Inflammatory macrophage treated with lipopolysaccharide for 4 hours (primary cell): ENCODE measurements at places on chromosomes 3 and 15.

DNA sequence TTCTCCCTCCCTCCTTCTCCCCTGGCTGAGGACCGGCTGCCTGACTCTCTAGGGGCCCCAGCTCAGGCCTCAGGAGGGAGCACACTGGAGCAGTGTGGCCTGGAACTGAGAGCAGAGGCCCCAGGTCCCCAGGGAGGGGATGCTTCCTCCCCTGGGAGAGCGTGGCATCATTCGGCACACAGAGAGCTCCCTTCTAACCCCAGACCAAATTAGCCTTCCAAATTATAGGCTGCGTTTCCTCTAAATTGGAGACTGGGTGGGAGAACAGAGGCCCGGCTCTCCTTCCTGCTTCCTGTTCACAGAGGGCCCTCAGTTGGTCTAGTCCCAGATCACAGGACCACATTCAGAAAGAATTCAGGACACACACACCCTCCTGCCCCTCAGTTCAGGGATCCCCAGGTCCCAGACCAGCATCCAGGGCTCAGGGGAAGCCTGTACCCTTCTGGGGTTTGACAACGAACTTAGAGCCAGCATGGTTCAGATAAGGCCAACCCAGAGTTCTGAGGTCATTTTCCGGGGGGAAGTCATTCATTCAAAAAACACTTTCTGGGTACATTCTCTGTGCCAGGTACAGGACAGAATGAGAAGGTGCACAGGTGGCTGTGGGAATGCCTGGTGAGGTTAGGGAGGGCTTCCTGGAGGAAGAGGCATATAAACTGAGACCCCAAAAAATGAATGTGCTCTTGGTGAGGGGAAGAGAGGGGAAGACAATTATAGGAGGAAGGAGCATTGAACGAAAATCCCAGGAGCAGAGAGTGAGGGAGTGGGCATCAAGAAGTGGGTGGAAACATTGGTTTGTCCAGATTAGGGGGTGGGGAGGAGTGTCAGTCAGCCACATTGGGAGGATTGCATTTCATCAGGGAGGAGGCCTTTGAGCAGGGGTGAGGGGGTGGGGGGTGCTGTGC, 28.4 kb upstream of the RPL29 start:
- no peak for DNase-seq

GRCh38 chr3:160747422-160747821, 8.6 kb upstream of the PPM1L start:
- no peak for DNase-seq

DNA sequence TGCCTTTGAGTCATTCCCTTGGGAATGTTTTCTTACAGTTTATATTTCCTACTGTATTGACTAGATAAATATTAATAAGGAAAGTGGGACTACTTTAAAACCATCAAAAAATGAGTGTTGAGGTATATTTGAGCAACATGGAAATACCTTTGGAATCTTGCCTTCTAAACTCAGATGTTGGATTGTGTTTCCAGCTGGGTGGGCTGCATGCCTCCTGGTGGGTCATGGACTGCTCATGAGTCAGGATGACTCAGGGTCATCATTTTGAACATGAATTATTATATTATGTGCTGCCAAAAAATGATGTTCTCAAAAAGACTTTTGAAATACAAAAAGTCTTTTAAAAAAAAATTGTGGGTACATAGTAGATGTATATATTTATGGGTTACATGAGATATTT, 41.1 kb upstream of the APH1B start:
- no peak for DNase-seq

GRCh38 chr3:70501561-70501960, 189.1 kb upstream of the MDFIC2 start:
- DNase-seq = no peak

DNA sequence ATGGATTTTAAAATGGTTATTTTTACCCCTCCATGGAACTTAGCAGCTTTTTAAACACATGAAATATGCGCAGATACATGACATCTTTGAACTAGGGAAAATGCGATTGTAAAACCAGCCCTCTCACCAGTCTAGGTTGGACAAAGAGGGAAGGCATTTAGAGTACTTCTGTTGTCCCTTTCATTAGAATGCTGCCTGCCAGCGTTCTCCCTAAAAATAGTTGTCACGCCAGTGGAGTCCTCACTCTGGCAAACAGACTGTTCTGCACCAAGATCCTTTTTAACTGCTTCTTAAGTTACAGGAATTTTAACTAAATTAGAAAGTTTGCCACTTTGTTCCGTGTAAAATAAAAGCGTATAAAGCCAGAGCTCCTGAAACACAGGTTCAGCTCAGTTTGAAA, 295.3 kb downstream of the VPS13C start:
- DNase-seq = no peak

DNA sequence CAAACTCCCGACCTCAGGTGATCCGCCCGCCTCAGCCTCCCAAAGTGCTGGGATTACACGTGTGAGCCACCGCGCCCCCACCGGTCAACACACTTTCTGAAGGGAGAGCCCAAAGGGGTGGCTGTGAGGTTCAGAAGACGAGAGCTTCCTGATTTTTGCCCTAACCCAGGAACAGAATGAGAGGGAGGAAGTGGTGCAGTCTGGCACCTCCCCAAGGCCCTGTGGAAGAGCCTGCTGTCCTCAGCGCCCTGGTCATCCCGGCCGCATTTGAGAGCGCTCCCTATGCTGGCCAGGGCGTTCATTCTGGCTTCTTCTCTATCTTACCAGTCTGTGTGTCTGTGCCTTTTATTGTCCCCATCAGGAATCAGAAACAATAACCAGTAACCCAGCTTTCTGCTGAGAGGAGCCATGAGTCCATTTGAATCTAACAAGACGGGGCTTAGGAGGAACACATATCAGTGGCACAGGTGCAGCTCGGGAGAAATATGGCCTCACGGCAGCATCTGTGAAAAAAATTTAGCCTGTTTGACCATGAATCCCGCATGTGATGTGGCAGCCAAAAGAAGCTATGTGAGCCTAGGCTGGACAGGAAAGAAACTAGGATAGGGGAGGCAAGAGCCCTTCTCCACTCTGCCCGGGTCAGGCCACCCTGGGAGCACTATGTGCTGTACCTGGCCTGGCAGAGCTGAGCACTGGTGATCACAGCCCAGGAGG, 12.9 kb downstream of the BDH1 start:
- DNase-seq = peak; percentile 57

DNA sequence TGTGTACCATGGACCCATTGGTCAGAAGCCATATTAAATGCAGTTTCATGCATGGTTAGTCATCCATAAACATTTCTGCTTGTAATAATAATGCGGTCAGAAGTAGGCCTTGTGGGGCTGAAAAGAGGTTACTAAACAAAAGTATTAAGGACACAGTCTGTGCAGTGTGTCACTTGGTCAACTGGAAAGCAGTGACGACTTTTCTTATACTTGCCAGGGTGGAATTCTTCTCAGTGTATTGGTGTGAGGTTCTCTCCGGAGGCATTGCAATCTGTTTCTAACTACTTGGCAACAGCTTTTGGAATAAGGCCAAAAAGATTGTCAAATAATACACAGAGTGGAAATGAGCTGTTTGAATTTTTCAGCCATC, 46.8 kb downstream of the CHL1 start:
- DNase-seq = no peak

DNA sequence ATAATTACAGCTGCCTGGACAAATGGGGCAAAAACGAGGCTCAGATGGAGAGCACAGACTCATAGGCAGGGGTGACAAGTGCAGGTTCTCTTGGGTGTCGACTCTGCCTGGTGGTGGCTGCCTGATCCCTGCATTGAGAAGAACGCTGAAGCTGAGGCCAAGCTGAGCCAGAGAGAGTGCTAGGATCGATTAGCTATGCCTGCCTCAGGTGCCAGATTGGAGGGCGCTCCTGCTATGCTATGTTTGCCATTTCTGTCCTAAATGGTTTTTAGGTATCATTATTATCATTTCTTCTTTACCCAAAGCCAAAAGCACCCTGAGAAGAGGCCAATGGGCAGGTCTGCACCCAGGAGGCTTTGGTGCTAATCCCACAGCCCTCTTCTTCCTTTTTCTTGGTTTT, 53.9 kb upstream of the SLC6A11 start:
- DNase-seq = no peak

- DNase-seq = no peak
Measured at GRCh38 chr3:185335799-185336198, 27.1 kb upstream of the MAP3K13 start.

DNA sequence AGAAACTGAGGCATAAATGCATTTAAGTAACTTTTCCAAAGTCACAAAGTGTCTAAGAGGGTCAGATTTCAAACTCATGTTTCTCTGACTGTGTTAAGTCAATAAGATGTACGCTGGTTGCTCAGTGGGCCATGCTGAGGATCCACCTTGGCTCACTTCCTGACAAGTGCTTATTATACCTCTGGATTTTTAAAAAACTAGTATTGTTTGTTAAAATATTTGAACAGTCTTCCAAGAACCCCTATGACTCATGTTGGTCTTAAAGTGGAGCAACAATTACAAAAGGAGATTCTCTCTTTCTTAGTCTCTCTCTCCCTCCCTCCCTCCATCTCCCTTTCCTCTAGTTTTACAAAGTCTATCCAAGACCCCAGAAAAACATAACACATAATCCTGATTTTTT, 1050.2 kb downstream of the AGBL1 start:
- DNase-seq = no peak

DNA sequence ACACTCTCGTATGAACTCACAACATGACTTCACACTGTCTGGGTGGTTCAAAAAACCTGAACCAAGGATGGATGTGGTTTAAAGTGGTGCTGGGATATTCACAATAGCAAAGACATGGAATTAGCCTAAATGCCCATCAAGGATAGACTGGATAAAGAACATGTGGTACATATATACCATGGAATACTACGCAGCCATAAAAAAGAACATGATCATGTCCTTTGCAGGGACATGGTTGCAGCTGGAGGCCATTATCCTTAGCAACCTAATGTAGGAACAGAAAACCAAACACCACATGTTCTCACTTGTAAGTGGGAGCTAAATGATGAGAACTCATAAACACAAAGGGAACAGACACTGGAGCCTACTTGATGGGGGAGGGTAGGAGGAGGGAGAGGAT, 3.3 kb upstream of the PRSS50 start:
- DNase-seq = no peak

- no peak for DNase-seq
Measured at GRCh38 chr3:14844386-14845170, 25.8 kb downstream of the FGD5 start.

DNA sequence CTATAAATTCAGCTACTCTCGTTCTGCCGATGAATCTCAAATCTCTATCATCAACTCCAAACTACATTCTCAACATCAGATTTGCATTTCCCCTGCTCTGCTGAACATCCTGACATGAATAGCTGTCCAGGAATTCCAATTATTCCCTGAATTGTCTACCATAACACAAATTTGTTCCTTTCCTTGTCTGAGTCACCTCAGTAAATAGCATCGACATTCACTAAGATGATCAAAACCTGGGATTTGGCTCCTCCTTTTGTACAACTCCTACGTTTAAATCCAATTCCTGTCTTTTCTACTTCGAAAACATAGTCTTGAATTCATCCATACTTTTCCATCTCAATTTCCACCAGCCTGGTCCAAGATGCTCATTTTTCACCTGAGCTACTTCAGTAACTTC, 107.0 kb downstream of the GREM1 start:
- DNase-seq = no peak

GRCh38 chr3:177111541-177111949, 85.7 kb downstream of the TBL1XR1 start:
- DNase-seq = no peak

GRCh38 chr15:42059661-42060476, 34.5 kb downstream of the PLA2G4D start:
- DNase-seq = peak; percentile 29

GRCh38 chr15:31403096-31403495, 76.5 kb downstream of the KLF13 start:
- no peak for DNase-seq

- DNase-seq = no peak
Measured at GRCh38 chr3:185711255-185711870, 113.5 kb downstream of the IGF2BP2 start.

- peak; percentile 93 for DNase-seq
Measured at GRCh38 chr15:44726568-44727484, 9.5 kb upstream of the TRIM69 start.

GRCh38 chr15:33913459-33913858, 54.8 kb upstream of the CHRM5 start:
- no peak for DNase-seq

GRCh38 chr3:112470788-112471187, 28.5 kb downstream of the BTLA start:
- DNase-seq = no peak

GRCh38 chr15:41583795-41584194, 24.8 kb downstream of the TYRO3 start:
- no peak for DNase-seq

- peak; percentile 11 for DNase-seq
Measured at GRCh38 chr3:189839576-189839975, 208.4 kb downstream of the TP63 start.

GRCh38 chr15:78149805-78150751, 916 bp downstream of the IDH3A start:
- no peak for DNase-seq

DNA sequence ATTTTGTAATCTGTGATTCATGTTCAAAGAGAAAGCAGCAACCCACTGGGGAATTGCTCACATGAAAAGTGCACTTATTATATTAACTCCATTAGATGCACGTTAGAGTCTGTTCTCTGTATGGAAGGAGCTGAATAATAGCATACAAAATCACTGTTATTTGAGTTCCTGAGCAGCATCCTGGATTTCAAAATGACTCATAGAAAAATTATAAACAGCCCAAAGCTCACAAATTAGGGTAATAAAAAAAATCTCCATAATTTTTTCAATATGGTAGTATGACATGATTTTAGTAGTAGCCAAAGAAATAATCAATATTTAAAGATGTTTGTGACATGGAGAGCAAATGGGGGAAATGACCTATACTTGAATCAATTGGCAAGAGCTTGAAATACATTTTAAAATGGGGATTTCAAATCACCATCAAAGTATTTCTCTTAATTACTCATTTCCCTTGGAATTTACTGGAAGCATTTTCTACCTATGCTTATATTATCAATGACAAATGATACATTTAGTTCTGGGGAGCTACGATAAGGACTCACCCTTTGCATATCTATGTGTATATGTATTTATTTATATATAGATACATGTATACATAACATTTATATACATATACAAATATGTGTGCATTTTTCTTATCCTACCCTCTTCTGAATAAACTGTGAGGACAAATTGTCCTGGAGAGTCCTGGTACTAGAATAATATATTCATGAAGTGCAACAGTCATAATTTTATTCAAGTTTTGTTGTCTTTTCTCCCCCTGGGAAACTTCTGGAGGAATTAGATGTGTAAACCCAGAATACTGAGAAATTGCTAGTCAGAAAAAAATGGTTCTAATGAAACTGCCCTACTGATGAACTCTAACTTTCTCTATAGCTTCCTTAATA, 116.3 kb downstream of the RPL22L1 start:
- no peak for DNase-seq

DNA sequence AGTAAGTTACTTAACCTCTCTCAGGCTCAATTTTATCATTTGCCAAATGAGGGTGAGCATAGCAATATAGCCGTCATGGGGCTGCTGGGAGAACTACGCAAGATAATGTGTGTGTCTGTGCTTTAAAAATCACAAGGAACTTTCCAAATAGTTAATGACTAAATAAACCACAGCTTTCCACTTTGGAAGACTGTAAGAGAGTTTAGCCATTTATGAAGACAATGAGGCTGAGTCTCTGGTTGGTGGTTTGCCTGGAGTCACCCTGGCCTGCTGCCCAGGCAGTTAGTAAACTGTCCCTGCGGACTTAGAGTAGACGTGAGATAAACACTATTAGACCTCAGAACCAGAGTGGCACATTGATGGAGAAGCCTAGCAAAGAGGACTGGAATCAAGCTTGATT, 357.7 kb downstream of the CLSTN2 start:
- DNase-seq = no peak
